ENCODE measurements at places on chromosomes 2 and 18. TPM values are rescaled to one million over a fixed set of nuclear protein-coding genes. Genes with fewer than 3 reads are reported as not detected.

DNA sequence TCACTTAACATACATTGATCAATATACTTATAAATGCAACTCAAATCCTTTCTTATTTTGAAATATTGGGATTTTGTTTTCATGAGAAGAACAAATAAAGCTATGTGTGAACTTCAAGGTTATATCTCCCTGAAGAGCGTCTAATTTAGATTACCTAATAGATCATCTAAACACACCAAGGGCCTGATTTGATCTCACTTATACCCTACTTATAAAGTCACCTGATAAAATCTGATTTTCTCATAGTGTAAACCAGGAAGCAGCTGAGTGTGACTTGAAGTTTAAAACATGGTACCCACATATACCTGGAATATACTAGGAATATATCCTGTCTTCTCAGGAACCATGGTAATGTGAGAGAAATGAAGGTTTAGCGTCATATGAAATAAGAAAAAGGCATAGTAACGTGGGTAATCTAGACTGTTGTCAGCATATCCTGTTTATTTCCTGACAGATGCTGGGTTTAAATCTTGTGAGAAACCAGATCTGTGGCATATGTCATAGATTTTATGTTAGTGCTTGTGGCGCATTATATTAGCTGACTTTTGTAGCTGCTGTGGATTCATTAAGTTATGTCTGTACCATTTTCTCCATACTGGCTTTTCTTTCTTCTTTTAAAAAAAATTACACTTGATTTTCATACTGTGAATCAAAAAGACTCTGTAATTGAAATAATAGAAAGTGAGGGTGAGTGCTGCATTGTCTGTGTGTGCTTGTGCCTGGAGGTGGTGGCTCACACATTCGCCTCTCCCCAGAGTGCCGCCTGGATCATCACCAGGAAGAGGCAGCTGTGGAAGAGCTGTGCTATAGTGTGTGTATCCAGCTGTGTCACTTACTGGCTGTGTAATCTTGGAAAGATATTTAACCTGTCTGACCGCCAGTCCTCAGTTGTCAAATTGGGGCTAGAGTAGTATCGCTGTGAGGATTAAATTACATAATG, 164.0 kb downstream of the MYO3B start:
- H3K36me3 ChIP-seq, result no peaks in the 10 kb centered on the region
- no peak for DNase-seq

RAB12 gene
- 57.2 TPM for total RNA-seq

- H3K4me3 ChIP-seq, result no peak overlapping the region
- peaks cover 7% of the 10 kb centered on the region for H3K4me1 ChIP-seq
- H3K36me3 ChIP-seq, result no peaks in the 10 kb centered on the region
- no peaks in the 10 kb centered on the region for H3K27me3 ChIP-seq
- H3K27ac ChIP-seq, result no peak overlapping the region
Measured at GRCh38 chr2:65992198-65992554, 442.7 kb upstream of the MEIS1 start.

DNA sequence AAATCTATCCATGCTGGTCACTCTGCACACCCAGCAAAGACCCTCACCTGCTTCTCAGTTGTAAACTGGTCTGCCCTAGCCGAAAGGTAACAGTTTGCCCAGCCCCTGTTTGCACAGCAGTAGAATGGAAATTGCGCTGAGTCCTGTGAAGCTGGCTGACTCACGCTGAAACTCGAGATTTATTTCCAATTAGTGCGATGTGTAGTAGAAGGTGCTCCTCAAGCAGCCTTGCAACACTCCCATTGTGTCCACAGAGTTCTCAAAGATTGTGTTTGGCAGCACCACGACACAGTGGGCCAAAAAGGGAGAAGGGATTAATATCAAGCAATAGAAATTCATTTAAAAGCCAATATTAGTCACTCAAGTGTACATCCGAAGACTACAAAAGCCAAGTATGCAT, 21.7 kb upstream of the APCDD1 start:
- H3K36me3 ChIP-seq, result no peaks in the 10 kb centered on the region
- H3K27ac ChIP-seq, result no peak overlapping the region
- DNase-seq, result no peak
- no peak overlapping the region for H3K4me3 ChIP-seq
- H3K27me3 ChIP-seq, result no peaks in the 10 kb centered on the region
- peaks cover 6% of the 10 kb centered on the region for H3K4me1 ChIP-seq

DNA sequence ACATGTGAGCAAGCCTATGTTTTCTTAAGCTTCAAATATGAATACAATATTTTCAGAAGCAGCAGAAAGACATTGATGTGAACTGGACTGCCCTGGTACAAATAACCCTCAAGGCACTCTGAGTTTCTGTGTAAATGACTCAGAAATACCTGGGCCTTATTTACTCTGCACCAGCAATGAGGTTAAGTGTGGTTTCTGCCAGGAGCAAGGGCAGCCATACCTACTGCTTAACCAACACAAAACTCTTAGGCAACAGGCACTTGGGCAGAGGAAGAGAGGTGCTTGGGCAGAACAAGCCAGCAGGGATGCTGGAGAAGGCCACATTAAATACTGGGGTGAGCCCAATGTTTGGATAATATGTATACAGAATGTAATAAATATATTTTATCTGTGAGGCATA, 29.4 kb upstream of the ARL5A start:
- H3K4me3 ChIP-seq, result no peak overlapping the region
- DNase-seq, result peak; percentile 71
- H3K36me3 ChIP-seq, result no peaks in the 10 kb centered on the region
- no peaks in the 10 kb centered on the region for H3K27me3 ChIP-seq
- H3K4me1 ChIP-seq, result peaks cover 23% of the 10 kb centered on the region

GRCh38 chr18:22705328-22705727, 227.8 kb upstream of the RBBP8 start:
- no peak overlapping the region for H3K27ac ChIP-seq
- H3K4me3 ChIP-seq, result no peak overlapping the region
- H3K27me3 ChIP-seq, result no peaks in the 10 kb centered on the region
- H3K4me1 ChIP-seq, result no peaks in the 10 kb centered on the region
- no peak for DNase-seq

CPO gene
- 0.40 TPM for total RNA-seq

NFE2L2 gene
- total RNA-seq, result 157 TPM

DNA sequence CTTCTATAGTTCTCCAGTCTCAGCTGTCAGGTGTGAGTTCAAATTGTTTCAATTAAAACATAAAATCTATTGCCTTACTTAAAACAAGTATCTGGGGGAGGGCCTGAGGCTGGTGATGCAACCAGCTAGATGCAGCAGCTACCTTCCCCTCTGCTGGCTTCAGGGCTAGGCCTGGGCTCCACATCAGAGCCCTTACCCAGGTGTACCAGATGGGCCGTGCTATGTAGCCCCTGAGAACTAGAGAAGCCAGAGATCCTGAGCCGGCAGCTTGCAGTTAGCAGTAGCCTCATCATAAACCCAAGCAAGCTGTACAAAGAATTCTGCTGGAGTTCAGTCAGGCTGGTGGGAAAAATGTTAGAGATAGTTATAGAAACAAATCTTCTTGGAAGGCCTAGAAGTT, 97.7 kb upstream of the ACAA2 start:
- no peak overlapping the region for H3K4me3 ChIP-seq
- H3K36me3 ChIP-seq, result no peaks in the 10 kb centered on the region
- DNase-seq, result no peak
- no peak overlapping the region for H3K27ac ChIP-seq
- peaks cover 4% of the 10 kb centered on the region for H3K4me1 ChIP-seq

RGPD5 gene
- 42.8 TPM for total RNA-seq

TNS1 gene
- total RNA-seq, result 179 TPM

GNAL gene
- total RNA-seq, result 22.8 TPM

DNA sequence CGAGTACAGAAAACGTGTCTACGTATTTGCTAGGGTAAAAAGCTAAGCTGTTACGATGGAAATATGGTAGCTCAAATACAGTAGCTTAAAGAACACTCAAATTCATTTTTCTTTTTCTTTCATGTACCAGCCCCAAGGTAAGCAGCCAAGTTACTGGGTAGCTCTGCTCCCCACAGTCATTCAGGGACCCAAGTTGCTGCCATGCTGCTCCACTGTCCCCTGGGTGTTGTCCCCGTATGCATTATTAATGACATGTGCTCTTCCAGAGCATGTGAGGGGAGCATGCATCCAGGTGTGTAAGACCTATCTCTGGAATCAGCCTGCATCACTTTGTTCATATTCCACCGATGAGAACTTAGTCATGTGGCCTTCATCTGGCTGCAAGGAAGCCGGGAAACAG, 105.1 kb upstream of the SP3 start:
- no peak for DNase-seq
- H3K4me3 ChIP-seq, result no peak overlapping the region
- no peak overlapping the region for H3K27ac ChIP-seq
- H3K36me3 ChIP-seq, result no peaks in the 10 kb centered on the region
- no peaks in the 10 kb centered on the region for H3K27me3 ChIP-seq
- H3K4me1 ChIP-seq, result peaks cover 25% of the 10 kb centered on the region

GKN2 gene
- total RNA-seq, result not detected

BOK gene
- total RNA-seq, result 24.9 TPM
